ENCODE measurements at places on chromosomes 4 and X. TPM values are rescaled to one million over a fixed set of nuclear protein-coding genes. Genes with fewer than 3 reads are reported as not detected.

DNA sequence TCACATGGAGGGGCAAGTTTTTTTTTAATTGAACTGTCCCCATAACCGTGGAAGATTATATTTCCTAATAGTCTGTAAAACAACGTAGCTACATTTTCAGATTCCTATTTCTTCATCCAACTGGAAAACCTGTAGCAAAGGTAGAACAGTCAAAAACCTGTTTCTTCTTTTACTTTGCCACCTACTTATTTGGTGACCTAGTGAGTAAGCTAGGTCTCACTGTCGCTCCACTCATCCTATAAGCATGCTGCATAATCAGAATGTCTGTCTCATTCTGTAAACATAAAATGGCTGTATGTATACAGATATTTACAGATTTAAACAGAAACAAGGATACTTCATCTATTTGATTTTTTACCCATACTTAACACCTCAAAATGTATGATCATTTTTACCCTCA, 20.4 kb downstream of the MAML3 start:
- DNase-seq, result no peak

DNA sequence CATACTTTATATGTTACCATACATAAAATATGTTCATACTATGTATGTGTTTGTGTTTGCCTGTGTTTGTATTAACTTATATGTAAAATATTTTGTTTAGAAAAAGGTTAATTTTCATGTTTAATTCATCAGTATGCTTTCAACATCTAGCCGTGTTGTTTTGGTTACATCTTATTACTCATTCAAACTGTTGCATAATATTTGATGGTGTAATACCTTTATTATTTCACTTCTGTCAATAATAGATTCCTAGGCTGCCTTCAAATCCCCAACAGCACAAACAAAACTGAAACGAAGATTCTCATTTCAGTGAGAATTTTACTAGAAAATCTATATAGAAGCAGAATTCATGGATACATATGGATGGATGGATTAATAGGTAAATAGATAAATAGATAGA, 462.3 kb upstream of the ADGRL3 start:
- no peak for DNase-seq

GRCh38 chr4:160319221-160319867, 1216.5 kb downstream of the RAPGEF2 start:
- no peak for DNase-seq

- DNase-seq, result no peak
Observed at GRCh38 chr4:146308951-146309350, 94.6 kb downstream of the REELD1 start.

GRCh38 chr4:33725861-33726260, 2518.5 kb downstream of the ARAP2 start:
- no peak for DNase-seq

CPLX1 gene
- 3.6 TPM for polyA plus RNA-seq

AKAP14 gene
- polyA plus RNA-seq, result not detected

Data from urinary bladder (tissue), 4 donors.